ENCODE measurements at places on chromosomes 3 and 15. TPM values are rescaled to one million over a fixed set of nuclear protein-coding genes. Genes with fewer than 3 reads are reported as not detected.

The DUOXA2 gene
- total RNA-seq, result not detected

The GRM7 gene
- not detected for total RNA-seq

The FBXW12 gene
- total RNA-seq, result not detected

The RGMA gene
- 6.6 TPM for total RNA-seq

The FBXL2 gene
- total RNA-seq, result 10.0 TPM

The GOLGA8T gene
- not detected for total RNA-seq

The MEGF11 gene
- not detected for total RNA-seq

The ERICH6 gene
- not detected for total RNA-seq

The GOLGA6A gene
- total RNA-seq, result not detected

The IQCF5 gene
- not detected for total RNA-seq

The NXPE3 gene
- 6.0 TPM for total RNA-seq

The SLC27A2 gene
- 7.3 TPM for total RNA-seq
